ENCODE measurements at places on chromosomes 6 and 20.

GRCh38 chr20:8216375-8217200 is 84.5 kb downstream of the PLCB1 start:
- no peak for DNase-seq

GRCh38 chr6:167079853-167080297 is 43.0 kb upstream of the CCR6 start:
- DNase-seq, result no peak

GRCh38 chr20:4375881-4376280 is 345.8 kb upstream of the PRND start:
- no peak for DNase-seq

DNA sequence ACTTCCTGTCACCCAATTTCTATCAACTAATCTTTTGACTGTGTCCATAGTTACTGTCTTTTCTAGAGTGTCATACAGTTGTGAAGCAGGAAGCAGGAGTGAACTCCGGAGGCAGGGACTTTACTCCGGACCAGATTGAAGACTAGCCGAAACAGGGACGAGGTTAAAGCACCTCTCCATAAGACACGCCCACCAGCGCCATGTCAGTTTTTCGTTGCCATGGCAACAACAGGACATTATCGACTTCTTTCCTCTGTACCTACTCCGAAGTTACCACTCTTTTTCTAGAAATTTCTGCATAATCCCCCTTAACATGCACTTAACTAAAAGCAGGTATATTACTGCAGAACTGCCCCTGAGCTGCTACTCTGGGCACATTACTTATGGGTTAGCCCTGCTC is 25.2 kb downstream of the TRIM38 start:
- no peak for DNase-seq

GRCh38 chr20:54231036-54231435 is 23.1 kb downstream of the PFDN4 start:
- DNase-seq, result no peak

DNA sequence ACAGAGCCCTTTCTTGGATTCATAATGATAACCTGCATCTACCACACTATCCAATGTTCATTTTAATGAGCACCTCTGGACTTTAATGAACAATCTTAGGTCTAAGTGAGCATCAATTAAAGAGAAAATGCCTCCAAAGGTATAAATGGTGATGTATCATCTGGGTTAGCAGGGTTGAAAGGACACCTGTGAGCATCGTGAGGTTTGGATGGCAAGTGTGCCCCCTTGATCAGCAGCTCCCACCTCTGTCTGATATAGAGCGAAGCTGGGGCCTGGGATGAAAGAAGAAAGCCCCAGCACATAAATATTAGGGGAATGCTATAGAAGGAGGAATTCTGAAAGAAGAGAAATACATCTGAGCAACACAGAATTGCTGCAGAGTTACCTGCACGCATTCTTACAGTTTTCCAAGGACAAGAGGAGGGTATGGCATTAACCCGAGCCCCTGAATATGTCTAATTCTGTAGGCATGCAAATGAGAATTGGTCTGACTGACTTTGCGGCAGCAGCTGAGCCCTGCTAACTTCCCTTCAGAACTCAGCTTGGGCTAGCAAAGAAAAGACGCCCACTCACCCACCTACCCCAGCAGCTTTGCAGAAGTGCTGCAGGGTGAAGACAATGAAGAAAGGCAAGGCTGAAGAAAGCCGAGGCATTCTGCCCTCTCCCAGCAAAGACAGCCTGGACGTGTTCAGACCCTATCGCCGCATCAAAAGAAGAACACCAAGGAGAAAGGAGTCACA is 136.2 kb downstream of the GMPR start:
- no peak for DNase-seq

GRCh38 chr6:75472885-75473284 is 20.7 kb downstream of the FILIP1 start:
- DNase-seq, result no peak

Data from SK-N-SH (cell line).